Uterus (tissue), 4 donors: ENCODE measurements at places on chromosomes 1 and 21. TPM values are rescaled to one million over a fixed set of nuclear protein-coding genes. Genes with fewer than 3 reads are reported as not detected.

DNA sequence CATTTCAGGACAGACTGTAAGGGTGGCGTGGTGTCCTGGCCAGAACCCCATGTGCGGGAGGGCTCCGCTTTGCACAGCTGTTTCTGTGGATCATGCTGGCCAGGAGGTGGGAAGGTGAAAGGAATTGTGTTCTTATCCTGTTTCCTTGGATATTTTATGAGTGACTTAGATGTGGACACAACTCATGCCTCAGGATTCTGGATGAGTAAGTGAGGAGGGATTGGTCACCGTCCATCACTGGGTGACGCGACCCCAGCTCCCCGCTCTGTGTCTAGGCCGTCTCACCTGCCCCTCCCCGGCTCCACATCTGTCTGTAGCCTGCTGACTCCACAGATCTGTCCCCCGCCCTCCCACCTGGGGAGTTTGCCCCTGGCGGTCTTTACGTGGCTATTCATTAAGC lies 48.8 kb downstream of the PIK3CD start:
- DNase-seq: no peak

GRCh38 chr1:10759413-10760200 lies 36.8 kb downstream of the CASZ1 start:
- DNase-seq: no peak

DNA sequence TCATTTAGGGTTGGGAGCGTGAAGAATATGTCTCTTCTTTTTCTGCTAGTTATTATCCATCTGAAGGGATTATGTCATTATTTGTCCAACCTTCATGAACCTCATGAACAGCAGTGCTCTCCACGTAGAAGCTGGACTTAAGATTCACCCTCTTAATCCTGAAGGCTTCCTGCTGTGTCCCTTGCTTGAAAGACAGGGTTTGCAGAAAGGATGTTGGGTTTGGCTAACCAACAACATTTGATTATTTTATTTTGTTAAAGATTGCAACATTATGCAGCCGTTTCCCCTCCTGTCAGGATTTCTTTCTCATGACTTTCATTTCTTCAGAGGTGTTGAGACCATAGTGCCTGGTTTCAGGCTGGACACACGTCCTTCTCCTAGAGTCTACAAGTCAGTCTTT lies 75.2 kb downstream of the NGF start:
- DNase-seq: no peak

CLEC20A gene
- total RNA-seq: not detected

GRCh38 chr1:8147956-8148355 lies 121.8 kb upstream of the ERRFI1 start:
- no peak for DNase-seq

GRCh38 chr1:2973601-2974593 lies 47.4 kb upstream of the ACTRT2 start:
- no peak for DNase-seq

DNA sequence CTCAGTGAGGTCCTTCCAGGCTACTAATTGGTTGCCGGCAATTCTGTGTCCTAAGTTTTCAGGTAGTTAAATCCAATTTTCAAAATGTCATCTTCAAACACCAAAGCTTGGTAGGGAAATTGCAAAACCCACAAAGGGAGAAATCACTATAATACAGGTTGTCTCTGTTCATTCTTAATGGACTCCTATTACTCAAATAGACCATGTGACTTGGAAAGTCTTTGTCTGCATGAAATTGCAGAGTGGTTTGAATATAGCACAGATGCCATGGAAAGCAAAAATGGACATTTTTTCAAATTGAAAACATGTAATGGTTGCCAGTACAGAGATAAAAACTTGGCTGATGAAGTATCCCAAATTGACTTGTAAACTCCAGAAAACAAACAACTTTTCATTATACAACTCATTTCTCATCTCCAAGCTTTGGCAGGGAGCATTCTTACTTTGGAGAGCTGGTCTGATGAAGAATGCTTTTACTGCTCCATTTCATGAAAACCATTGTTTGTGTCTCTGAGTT lies 169.5 kb upstream of the PKN2 start:
- DNase-seq: no peak

HAO2 gene
- 1.4 TPM for total RNA-seq

DNA sequence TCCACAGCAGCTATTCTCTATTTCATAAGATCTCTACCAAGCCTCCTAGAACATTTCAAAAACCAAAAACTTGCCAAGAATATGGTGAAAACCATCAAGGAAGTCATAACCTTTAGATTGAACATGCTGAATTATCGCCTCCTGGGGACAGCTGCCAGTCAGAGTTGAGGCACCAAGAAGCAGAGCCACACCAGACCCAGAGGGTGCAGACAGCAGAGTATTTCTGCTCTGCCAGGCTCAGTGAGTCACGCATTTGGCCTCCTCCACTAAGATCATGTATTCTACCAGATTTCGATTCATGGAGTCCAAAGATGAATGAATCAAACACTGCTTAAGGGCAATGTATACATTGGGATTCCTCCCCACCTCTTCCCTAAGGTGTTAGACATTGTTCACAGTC lies 2.1 kb downstream of the F3 start:
- DNase-seq: no peak

- no peak for DNase-seq
These were observed 956 bp upstream of the SCAF4 start for GRCh38 chr21:31732597-31733550.

- DNase-seq: no peak
These were observed 11.8 kb downstream of the PRDM15 start for GRCh38 chr21:41867313-41867712.

- no peak for DNase-seq
These were observed 297.2 kb upstream of the PBX1 start for GRCh38 chr1:164261691-164262240.

- DNase-seq: no peak
These were observed 36.7 kb upstream of the GRHL3 start for GRCh38 chr1:24282491-24282890.

GRCh38 chr21:34999397-34999941 lies 49.6 kb downstream of the RUNX1 start:
- no peak for DNase-seq

OR2G6 gene
- not detected for total RNA-seq

DNA sequence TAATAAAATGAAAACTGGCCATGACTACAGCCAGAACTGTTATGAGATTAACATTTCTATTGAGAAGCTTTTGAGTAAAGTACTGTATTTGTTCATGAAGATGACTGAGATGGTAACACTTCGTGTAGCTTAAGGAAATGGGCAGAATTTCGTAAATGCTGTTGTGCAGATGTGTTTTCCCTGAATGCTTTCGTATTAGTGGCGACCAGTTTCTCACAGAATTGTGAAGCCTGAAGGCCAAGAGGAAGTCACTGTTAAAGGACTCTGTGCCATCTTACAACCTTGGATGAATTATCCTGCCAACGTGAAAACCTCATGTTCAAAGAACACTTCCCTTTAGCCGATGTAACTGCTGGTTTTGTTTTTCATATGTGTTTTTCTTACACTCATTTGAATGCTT lies 164.0 kb downstream of the NEK7 start:
- DNase-seq: no peak

DNA sequence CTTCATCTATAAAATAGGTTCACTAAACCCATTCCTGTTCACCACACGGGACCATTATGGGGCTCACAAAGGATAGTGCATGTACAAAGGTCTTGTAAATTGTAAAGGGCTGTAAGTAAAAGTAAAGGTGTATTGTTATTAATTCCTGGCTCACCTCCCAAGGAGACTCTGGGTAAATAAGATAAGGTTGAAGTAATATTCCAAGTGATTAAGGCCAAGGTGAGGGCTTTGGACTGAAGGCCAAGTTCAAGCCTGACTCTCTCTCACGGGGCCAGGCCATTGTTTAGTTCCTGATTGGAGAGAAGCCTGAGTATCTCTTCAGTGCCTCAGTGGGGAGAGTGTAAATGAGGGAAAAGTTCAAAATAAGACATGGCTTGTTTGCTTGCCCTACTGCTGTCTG lies 19.5 kb upstream of the ZFYVE9 start:
- DNase-seq: no peak

DNA sequence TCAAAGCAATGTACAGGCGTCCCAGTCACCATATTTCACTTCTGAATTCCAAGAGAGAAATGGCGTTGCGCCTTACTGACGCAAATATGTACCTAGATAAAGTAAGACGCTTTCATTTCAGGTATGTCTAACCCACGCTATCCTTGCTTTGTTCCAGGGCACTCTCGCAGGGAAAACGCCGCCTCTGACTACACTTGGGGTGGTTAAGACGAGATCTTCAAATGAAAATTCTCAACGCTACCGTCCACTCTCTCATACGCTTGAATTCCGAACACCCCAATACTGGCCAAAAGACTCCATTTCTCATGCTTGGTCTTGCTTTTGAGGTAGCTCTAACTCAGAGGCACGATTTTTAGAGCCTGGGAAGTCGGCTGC lies 736 bp upstream of the ZMPSTE24 start:
- peak; percentile 24 for DNase-seq

DNA sequence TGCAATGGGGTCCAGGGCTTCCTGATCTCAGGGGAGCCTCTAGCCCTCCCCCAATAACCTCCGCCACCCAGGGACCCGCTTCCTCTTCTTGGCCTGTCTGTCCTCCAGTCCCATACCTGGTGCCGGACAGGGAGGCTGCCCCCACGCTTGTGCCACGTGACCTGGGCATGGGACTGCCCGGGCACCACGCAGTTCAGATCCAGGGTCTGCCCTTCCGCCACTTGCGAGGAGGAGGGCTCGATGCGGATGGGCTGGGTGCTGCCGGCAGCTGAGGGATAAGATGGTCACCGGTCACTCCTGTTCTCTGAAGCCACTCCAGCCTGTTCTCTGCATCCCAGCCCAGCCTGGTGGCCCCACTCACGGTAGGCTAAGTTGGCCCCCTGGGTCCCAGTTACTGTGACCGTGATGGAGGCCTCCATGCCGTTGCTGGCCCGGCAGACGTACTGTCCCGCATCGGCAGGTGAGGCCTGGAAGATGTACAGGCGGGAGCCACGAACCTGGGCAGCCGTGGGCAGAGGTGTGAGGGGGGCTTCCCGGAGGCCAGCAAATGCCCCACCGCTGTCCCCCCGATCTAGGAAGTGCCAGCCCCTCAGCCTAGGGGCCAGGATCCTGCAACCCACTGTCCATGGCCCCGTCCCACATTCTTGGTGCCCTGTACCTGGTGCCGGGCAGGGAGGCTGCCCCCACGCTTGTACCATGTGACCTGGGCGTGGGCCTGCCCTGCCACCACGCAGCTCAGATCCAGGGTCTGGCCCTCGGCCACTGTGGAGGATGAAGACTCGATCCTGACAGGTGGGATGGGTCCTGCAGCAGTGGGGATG lies 39.6 kb downstream of the LDLRAD2 start:
- DNase-seq: no peak

TNNT2 gene
- total RNA-seq: not detected

- DNase-seq: no peak
These were observed 289.9 kb downstream of the DPYD start for GRCh38 chr1:97630948-97631347.

GRCh38 chr1:216005916-216006315 lies 417.3 kb downstream of the USH2A start:
- DNase-seq: no peak

DNA sequence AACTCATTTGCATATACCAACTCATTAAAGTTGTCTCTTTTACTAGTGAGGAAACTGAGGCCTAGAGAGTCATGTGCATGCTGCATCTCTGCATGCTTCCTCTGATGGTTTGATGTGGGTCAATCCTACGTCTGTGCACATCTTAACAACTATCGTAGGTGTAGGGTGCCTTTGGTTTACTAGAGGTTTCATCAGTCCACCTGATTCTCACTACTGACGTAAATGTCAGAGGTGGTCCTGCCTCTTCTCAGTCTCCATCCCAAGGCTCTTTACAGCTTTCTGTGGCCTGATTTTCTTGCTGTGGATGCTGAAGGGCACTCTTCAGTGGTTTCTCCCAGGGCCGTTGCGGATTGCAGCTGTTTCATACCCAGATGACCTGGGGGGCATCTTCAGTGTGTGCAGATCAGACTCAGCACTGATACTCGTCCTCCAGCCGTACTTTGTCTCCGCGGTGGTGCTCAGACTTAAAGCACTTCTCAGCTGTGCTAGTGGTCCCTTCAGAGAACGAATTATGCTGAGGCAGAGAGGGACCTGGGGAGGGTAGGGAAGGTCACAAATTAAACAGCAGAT lies 407.0 kb downstream of the KIF26B start:
- DNase-seq: no peak

- no peak for DNase-seq
These were observed 128.9 kb upstream of the SGIP1 start for GRCh38 chr1:66405061-66405460.

HRNR gene
- total RNA-seq: 0.06 TPM

DNA sequence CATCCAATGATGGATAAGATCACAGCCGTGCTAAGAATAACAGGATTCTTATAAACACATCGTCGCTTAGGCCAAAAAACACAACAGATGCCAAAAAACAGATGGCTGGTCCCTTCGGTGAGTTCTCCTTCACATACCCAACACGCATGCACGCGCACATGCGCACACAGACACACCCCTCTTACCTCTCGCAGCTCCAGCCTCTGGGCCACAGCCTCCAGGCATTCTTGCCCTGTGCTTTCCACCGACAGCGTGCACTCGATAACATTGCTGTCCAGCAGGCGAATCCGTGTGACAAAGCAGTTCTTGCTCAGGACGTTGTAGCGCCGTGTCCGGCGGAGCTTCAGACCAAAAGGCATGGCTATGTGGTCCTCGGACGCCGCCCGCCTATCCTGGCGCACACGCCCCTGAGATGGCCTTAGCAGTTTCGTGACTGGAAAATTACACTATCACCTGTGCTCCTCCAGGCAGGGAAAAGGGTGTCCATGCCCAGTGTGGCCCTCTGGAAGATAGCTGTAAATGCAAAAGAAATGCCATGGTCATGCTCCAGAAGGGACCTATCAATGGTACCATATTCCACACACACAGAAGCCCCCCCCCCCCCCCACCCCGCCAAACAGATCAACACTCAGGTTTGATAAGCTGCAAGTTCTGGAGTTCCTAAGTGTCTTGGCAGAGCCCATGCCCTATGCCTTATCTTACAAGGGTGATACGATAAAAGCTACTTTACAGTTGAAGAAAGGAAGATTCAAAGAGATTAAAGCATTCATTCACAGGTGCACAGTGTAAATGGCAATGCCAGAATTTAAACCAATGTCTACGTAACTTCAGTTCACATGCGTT lies 86.7 kb downstream of the PTPN14 start:
- no peak for DNase-seq

DNA sequence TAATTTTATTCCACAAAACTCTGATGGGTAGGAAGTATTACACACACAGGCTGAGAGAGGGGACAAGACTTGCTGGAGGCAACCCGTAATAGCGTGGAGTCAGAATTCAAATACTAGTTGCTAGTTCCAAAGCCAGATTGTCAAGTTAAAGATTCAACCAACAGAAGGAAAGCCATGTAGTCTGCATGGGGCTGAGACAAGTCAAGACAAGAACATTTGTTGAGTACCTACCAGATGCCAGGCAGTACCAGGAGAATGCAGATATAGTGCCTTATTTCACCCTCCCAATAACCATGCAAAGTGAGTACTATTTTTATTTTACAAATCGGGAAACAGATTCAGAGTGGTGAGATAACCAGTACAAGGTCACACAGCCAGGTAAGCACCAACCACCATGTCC lies 110.4 kb upstream of the SPATA6 start:
- DNase-seq: no peak
